ENCODE measurements at places on chromosomes 5 and 9. TPM values are rescaled to one million over a fixed set of nuclear protein-coding genes. Genes with fewer than 3 reads are reported as not detected.

DNA sequence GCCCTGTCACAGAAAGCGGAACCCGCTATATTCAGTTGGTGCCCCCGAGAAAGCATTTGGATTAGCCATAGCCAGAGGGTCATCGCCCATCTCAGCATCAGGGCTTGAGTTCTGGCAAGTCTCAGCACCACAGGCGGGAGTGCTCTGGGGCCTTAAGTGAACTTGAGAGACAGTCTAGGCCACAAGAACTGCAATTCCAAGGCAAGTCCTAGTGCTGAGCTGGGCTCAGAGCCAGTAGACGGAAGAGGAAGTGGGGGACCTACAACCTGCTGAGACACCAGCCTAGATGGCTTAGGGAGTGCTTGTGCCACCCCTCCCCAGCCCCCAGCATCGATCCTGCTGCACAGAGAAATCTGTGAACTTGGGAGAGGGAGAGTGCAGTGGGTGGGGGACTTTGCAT, 594.9 kb downstream of the CCDC171 start:
- no peak for DNase-seq

DNA sequence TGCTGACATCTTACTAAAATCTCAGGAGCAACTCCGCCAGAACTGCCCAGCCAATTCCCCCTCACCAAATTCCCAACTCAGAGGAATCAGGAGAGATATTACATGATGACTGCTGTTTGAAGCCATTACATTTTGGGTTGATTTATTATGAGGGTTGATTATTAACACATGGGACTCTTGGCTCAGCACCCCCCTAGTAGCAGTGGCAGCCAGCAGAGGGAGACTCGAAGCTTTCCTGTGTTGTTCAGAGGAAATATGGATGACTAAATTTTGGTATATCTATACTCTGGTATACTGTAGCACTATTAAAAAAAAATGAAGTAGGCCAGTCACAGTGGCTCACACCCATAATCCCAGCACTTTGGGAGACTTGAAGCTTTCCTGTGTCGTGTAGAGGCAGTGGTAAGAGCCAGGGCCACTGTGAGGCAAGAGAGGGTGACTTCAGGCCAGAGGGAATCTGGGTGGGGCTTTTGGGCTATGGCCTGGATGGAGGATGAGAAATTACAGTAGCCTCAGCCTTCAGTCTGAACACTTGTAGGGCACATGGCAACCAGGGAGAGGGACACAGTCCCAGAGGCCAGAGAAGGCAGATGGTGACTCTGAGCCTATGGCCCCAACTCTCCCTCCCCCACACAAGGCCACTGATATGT, 111.4 kb downstream of the LHX2 start:
- no peak for DNase-seq

DNA sequence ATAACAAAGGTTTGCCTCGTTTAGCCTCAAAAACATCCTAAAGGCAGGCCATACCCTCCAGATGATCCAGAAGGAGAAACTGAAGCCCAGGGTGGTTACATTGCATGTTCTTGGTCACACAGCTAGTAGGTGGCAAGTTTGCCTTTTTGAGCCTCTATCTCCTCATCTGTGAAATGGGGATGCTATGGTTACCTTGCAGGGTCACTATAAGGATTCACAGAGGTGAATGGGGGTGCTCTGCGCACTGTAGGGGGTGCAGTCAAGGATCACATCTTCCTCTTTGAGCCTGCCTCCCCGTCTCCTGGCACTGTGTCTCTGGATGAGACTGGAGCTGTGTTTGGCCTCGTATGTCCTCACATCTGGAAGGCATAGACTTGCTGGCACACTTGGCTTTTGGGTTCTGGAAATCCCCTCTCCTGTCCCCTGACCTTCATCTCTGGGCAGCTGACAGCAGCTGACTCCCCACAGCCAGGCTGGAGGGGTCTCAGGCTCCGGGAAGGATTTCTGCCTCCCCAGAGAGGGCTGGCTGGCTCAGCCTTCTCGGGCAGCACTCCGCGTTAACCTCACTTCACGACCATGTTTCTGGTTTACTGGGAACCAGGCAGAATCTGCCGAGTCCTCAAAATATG, 167.7 kb downstream of the RGS3 start:
- DNase-seq = no peak

GRCh38 chr9:14343261-14344031, 29.5 kb upstream of the NFIB start:
- no peak for DNase-seq

DNA sequence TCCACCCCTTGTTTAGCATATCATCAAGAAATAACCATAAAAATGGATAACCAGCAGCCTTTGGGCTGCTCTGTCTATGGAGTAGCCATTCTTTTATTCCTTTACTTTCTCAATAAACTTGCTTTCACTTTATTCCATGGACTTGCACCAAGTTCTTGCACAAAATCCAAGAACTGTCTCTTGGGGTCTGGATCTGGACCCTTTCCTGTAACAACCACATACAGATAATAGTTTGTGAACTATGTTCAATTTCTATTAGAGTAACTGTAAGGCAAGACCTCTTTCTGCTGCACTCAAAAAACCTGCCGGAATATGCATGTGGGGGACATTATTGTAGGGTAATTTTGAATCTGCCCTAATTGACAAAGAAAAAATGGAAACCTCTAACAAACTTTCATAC, 66.9 kb upstream of the TMEM215 start:
- DNase-seq = no peak

- DNase-seq = no peak
Measured at GRCh38 chr5:179913461-179913860, 5.8 kb upstream of the TBC1D9B start.

DNA sequence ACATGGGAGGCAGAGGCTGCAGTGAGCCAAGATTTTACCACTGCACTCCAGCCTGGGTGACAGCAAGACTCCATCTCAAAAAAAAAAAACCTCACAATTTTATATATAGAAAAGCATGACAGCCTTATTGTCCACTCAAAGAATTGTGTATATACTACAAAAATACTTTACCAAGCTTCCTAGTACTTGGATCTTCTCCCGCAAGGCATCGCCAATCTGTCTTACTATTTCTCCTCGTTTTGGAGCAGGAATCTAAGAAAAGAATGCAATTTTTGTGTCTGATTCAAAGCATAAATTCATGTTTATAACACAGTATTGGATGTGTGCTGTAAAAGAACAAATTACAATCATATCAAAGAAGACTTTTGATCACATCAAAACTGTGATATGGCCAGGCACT, 11.3 kb downstream of the ALDH7A1 start:
- DNase-seq = no peak

DNA sequence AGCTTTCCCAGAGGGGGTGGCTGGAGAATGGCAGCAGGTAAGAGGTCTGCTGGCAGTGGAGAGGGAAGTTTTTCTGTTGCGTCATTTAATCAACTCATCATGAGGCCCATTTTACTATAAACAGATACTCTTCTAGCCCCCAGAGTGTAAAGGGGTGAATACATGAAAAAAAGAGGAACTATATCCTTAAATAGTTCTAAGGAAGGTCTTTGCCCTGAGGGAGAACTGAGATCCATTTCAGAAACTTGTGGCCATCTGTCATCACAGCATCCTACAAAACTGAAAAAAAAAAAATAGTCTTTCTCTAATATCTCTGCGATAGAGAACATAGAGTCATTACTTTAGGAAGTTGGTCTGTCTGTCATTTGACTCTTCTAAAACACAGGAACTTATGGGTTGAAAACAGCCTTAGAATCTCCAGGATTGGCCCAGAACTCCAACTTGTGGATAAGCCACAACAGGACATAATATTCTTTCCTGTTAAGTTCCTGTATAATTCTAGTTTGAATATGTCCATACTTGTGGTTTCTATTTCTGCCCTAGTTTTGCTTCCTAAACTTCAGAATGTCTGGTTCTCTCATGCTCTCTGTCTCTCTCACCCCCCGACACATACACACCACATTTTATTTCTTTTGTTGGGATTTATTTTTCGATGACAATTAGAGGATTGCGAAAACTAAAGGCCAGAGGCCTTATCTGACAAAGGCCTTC, 238.5 kb upstream of the PIK3R1 start:
- DNase-seq = no peak

- DNase-seq = peak; percentile 66
Measured at GRCh38 chr5:147939431-147940114, 33.2 kb upstream of the C5orf46 start.

DNA sequence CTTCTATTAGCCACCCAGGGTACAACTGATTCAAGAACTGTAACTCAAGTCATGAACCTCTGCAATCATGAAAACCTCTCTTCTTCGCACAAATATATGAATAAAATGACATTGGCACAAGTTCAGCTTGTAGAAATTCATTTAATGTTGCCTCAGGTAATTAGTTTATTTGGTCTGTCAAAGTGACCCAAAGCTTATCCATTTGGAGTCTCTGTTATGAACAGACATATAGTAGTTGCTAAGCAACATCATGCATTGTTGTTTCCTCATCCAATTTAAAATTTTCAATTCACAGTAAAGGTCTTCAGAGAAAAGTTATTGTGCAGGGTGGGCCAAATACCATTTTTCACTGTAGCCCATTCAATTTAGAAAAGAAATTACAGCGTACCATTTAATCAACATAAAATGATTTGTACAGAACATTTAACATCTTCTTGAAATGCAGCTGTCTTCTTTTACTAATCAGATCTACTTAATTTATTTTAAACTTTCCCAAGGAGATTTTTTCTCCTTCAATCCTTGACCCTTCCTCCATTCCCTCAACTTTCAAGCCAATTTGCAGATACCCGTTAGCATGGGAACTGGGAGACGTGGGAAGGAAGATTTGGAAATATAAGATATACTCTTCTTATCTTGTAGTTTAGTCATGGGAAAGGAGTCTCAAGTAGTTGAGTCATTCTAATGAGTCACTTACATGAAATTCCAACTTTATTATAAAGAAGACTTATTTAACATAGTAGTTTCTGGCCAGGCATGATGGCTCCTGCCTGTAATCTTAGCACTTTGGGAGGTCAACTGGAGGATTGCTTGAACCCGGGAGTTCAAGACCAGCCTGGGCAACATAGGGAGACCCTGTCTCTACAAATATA, 231.3 kb downstream of the ATPSCKMT start:
- DNase-seq = peak; percentile 97

DNA sequence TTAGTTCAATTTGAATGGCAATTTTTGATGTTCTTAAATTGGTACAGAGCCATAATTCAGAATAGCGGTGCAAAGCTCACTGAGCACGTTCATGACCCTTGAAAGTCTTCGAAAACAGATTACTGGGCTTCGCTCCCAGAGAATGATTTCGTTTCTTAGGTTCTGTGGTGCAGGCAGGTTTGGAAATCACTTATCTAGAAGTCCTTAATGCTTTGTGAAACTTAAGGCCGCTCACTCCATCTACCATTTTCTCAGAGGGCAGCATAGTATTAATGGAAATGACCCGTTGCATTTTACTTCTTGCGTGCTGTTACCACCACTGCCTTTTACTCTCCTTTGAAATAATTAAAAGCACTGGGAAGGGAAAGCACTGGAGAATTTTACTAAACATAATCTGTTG, 2.9 kb upstream of the MAT2B start:
- DNase-seq = no peak

- DNase-seq = no peak
Measured at GRCh38 chr9:128026773-128027541, 40.2 kb downstream of the NAIF1 start.

- peak; percentile 70 for DNase-seq
Measured at GRCh38 chr5:136141561-136141960, 8.9 kb downstream of the SMAD5 start.

DNA sequence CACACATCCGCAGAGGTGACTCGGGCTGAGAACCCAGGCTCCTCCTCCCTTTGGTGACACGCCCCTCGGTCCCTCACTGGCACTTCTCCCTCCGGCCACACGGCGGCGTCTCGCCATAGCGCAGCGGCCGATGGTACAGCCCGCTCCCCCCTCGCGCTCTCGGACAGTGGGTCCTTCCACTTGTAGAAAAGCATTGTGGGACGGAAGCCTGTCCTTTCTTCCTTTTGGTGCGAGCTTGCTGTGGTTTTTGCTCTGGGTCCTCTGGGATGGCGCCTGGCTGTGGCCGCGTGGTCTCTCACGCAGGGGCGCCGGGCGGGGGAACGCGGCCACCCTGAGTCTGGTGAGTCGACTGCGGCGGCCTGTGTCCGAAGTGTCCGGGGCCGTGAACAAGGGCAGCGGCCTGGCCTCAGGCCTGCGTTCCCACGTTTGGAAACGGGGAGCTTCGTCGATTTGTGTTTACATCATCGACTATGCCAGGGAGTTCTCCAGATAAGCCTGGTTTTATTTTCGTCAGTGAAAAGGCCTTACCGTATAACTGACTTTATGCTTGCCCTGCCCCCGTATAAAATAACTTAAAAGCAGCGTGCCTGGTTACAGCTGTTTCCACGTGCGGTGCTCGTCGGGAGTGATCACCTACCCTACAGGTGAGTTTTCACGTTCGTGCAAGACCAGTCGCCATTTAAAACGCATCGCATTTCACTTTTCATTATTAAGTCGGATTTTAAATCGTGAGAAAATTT, 258.3 kb downstream of the EPB41L4A start:
- peak; percentile 71 for DNase-seq

GRCh38 chr9:103186959-103187358, 191.8 kb downstream of the CYLC2 start:
- no peak for DNase-seq

DNA sequence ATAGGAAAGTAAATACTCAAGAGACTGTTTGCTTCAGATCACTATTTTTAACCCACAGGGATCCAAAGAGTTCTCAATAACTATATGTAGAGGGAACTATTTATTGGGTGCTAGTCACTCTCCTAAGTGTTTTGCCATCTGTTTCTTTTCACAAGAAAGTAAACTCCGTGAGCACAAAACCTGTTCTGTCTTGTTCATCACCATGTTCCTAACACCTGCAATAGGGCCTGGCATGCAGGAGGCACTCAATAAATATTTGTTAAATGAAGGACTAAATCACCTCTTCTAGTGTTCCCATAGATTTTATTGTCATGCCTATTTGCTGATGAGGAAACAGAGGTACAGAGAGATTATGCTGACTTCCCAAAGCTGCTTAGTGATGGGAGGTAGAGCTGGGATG, 118.2 kb downstream of the VCAN start:
- DNase-seq = peak; percentile 67

GRCh38 chr5:156595132-156595787, 254.8 kb upstream of the PPP1R2B start:
- no peak for DNase-seq

GRCh38 chr5:14588145-14588544, 6.6 kb downstream of the OTULINL start:
- DNase-seq = no peak

The LRRC19 gene
- total RNA-seq = not detected

The LEAP2 gene
- total RNA-seq = 0.13 TPM

The SPINK4 gene
- not detected for total RNA-seq

The IL11RA gene
- total RNA-seq = 0.79 TPM

The ZBTB5 gene
- total RNA-seq = 8.6 TPM

The PCA3 gene
- not detected for total RNA-seq

The PCDHA9 gene
- total RNA-seq = under 0.01 TPM

The ZFP2 gene
- total RNA-seq = 0.53 TPM

The PHF24 gene
- 0.26 TPM for total RNA-seq

The FBP2 gene
- total RNA-seq = not detected

The ITGA2 gene
- 35.0 TPM for total RNA-seq

The FLT4 gene
- total RNA-seq = under 0.01 TPM

The S100Z gene
- not detected for total RNA-seq

All from bronchial epithelial cell (primary cell).